Stimulated activated CD8-positive, alpha-beta memory T cell treated with anti-CD3 and anti-CD28 coated beads, Interleukin-4, amount 100 ng/mL, for 1 hour (primary cell): ENCODE measurements at places on chromosomes 3 and 15.

- DNase-seq: no peak
Observed at GRCh38 chr3:12132881-12133280, 25.8 kb downstream of the TIMP4 start.

DNA sequence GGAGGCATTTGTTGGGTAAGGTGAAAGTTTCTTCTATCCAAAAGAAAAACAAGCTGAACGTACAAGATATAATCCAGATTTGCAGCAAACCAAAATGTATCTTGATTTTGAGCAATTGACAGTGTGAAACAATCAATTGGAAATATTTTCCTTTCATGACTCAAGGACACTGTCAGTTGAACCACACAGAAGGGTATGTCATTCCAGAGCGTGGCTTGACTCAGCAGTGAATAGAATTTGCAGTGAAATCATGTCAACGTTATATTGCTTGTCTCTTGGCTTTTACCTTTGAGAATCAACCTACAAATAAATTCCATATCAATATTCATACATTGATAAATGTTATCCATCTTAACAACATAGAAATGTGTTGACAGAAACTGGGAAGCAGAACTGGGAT, 78.2 kb downstream of the TM2D3 start:
- DNase-seq: no peak

GRCh38 chr15:49815950-49816349, 195.1 kb downstream of the DTWD1 start:
- no peak for DNase-seq

DNA sequence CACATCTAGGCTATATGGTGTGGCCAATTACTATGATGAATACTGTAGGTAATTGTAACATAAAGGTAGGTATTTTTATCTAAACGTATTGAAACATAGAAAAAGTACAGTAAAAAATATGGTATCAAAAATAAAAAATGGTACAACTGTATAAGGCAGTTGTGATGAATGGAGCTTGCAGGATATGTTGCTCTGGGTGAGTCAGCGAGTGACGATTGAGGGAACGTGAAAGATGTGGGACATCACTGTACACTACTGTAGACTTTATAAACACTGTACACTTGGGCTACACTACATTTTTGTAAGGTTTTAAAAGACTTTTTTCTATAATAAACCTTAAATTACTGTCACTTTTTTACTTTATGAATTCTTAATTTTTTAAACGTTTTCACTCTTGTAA, 10.3 kb downstream of the CTNNB1 start:
- no peak for DNase-seq

DNA sequence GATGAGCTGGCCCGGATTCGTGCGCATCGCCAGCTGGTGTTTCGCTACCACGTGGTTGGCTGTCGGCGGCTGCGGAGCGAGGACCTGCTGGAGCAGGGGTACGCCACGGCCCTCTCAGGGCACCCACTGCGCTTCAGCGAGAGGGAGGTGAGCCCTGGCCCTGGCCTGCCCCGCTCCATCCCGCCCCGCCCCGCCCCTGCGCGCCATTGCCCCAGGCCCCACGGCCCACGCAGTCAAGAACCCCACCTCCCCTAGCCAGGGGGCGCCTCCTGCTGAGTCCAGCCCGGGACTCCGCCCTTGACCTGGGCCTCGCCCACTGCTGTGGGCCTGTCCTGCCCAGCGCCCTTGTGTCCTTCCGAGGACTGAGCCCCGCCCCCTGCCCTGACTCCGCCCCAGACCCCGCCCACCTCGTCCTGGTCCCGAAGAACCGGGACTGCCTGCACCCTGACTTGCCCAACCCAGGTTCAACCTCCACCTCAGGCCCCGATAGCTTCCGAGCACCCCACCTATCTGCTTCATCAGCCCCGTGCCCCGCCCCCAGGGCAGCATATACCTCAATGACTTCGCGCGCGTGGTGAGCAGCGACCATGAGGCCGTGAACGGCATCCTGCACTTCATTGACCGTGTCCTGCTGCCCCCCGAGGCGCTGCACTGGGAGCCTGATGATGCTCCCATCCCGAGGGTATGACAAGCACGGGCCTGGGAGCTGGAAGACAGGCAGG, 14.8 kb downstream of the NT5DC2 start:
- no peak for DNase-seq

DNA sequence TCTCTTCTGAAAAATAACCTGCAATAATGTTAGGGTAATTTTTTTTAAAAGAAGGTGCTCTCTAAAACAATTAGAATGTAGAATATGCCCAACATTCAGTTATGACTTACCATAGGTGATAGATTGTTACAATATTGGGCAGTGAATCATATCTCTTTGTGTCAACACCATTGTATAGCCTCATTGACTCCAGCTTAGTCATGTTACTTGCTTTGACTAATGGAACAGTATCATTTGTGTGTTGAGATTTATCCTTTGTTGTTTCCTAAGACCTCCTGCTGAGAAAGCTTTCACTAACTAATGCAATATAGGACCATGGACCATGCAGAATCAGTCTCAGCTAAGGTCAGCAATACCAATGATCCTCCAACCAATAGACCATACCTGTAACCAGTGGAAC, 1106.4 kb downstream of the SI start:
- no peak for DNase-seq

GRCh38 chr3:194810076-194810475, 124.4 kb downstream of the FAM43A start:
- DNase-seq: no peak

DNA sequence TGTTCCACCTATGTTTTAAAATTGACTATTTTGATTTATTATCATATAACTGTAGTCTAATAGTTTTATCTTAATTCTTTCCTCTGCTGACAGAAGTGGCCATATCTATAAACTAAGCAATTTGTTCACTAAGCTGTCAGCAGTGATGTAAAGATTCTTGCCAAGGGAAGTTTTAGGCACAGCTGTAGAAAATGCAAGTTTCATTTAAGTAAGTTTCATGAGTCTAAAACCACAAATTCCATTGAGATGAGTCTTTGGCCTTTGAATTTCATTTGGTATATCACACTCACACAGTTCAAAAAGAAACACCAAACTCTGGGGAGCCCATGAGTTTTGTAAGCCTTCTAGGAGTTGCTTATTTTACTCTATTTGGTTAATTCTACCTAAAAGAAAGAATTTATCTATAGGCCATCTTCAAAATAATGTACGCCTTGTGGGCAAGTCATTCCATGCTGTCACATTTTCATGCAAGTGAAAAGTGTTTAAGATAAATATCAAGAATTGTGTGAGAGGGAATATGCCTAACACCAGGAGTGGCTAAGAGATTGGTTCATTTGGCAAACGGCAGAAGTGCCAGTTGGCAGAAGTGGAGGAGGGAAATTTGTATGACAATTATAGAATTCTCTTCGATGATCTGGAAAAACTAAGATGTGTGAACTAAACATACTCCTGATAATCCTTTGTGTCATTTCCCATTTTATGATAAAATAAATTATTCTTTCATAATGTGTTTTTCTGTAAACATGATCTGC, 292.9 kb downstream of the ZIC4 start:
- no peak for DNase-seq

DNA sequence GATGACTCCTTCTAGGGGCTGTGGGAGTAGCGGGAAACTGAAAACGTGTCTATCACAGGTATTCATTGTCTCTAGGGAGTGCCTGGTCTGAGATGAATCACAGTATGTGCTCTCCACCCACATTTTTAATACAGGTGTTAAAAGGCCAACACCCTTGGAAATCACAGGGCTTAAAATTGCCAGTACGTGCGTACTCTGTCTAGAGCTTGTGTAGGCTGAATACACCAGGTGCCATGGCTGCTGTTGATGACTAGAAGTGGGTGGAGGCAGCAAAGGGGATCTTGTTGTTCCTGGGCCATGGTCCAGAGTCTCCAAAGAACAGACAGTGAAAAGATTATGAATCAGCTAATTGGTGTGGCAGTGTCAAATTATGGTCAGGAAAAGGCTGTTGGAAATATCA, 35.1 kb upstream of the P3H2 start:
- DNase-seq: no peak

DNA sequence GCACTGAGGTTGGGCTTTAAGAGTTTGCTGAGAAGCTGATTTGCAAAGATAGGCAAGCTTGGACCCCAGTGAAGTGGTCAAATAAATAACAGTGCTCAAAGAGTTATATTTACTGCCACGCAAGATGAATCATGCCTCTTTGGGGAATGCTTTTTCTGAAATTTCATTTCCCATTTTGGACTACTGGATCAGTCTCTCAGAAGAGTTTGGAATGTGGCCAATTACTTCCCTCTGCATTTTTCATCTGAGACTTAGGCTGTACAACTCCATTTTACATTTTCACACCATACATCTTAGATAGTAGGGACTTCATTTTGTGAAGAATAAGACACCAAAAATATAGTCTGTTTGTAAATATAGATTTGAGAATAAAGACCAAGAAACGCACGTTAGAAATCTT, 419.7 kb downstream of the FGF12 start:
- DNase-seq: no peak

- no peak for DNase-seq
Observed at GRCh38 chr3:182636646-182637045, 156.7 kb upstream of the ATP11B start.

DNA sequence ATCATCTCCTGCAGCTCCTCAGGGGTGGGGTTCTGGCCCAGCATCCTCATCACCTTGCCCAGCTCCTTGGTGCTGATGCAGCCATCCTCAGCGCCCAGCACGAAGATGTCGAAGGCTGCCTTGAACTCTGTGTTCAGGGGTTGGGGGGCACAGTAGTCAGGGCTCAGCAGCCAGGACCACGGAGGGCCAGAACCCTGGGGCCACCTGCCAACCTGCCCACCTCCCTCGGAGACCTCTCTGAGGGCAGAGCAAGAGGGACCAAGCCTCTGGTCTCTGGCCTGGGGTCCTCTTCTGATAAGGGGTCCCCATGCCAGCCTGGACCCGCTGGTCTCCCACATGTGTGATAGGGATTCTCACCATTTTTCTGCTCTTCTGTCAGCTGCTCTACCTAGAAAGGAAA, 1.7 kb downstream of the TNNC1 start:
- DNase-seq: no peak

- DNase-seq: no peak
Observed at GRCh38 chr3:108157273-108157672, 65.0 kb downstream of the IFT57 start.

DNA sequence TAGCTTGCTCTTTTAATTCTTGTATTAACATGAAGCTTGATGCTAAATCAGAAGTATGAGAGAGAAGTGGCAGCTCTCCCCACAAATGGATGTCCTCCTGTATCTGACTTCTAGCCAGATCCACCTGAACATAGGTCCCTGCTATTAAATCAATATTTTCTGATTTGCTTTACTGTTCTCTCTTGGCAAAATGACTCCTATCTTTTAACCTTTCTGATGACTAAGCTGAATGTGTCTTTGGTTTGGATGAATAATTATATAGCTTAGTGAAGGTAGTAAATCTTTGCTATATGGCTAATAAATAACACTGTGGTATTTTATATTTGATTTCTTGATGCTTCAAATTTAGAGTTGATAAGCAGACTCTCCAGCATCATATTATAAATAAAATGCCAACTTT, 28.3 kb upstream of the ARL14 start:
- DNase-seq: no peak

DNA sequence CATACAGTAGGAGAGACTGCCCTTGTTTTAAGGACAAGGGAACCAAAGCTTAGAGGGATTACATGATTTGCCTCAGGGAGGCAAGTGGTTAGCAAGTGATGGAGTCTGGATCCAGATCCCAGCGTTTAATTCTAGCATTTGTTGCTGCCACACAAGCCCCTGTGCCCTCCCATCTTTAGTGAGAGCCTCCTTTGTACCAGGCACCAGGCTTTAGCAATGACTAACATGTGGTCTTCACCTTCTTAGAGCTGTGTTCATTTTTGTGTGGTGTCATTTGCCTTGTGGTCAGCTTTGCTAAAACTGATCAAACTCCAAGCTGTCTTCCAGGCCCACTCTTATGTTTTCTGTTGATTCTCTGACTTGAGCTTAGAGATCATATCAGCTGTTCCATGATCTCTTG, 290.5 kb downstream of the RPLP1 start:
- DNase-seq: no peak

- no peak for DNase-seq
Observed at GRCh38 chr3:31248563-31248992, 284.1 kb upstream of the STT3B start.
